ENCODE measurements at places on chromosomes 7 and 10.

DNA sequence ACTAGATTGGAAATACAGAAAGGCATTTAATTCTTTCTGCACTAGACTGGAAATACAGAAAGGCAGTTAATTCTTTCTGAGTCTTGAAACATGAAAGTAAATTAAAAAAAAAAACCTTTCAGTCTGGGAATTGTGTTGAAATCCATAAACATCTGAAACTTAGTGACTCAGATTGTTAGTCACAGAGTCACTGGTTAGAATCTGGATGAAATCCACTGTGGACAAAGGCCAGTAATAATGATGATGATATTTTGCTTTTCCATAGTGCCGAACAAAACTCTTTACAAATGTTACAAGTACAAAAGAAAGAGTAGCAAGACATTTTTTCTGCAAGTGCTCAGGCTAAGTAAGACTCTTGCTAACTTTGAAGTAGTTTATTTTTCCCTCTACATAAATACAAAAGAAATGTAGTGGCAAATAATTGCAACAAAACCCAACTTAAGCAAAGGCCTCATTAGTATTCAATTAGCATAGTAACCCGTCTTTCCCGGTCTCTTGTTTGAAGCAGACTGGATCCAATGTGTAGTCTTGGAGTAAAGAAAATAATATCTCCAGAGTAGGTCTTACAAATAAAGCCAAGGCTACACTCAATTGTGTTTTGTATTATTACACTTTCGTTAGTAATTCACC, 5.8 kb upstream of the PRTFDC1 start:
- no peak for DNase-seq

GRCh38 chr10:61653699-61654098, 9.0 kb upstream of the CABCOCO1 start:
- no peak for DNase-seq

DNA sequence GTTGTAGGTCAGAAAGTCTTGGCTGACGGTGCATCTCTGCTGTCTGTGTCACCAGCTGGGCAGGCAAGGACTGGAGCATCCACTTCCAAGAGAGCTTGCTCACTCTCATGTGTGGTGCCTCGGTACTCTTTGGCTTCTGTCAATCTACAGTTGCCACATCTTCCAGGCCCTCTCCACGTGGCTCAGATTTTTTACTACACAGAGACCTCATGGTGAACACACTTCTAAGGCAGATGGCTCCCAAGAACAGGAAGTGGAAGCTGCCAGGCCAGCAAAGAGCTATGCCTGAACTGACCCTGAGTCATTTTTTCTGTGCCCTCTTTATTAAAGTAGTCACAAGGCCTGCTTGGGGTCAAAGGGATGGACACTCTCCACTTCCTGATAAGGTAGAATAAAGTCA, 351.5 kb upstream of the AUTS2 start:
- no peak for DNase-seq

GRCh38 chr10:132564249-132564605, 26.6 kb downstream of the INPP5A start:
- no peak for DNase-seq

DNA sequence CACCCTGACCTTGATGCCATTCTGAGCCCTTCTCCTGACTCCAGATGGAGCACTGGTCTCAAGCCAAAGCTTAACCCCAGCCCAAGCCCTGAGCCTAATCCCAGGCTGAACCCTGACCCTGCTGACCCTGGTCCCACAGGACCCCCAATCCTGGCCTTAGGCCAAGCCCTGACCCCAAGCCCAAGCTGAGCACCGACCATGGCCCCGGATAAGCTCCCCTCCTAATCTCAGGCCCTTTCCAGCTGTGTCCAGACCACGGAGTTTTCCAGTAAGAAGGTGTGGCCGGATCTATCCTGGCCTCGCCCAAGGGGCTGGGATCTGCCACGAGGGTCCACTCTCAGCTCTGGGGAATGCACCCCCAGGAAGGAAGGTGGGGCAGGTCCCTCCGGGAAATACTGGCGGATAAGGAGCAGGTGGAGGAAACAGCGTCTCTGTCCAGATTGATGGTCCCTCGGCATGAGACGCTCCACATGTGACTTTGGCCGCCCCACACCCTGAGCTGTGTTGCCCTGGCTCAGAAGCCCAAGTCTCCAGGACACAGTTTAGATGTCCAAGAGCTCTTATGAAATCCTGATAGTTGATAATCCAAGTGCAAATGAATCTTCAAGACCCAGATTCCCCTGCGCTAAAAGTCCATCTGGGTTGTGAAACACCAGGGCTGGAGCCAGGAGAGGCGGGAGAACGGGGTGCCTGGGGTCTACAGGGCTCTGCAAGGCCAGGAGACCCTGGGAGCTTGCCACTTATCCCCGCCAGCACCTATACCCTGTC, 10.4 kb downstream of the ELN start:
- DNase-seq: no peak

DNA sequence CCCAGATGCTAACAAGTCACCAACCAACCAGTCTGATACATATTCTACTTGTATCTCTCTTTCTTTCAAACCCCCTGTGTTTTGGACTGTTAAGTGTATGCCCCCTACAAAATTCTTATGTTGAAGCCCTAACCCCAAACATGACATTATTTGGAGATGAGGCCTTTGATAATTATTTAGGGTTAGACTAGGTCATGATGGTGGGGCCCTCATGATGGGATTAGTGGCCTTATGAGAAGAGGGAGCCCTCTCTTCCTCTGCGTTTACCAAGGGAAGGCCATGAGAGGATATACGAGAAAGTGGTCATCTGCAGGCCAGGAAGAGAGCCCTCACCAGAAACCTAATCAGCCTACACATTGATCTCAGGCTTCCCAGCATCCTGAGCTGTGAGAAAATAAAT, 2.5 kb downstream of the RAPGEF5 start:
- no peak for DNase-seq

DNA sequence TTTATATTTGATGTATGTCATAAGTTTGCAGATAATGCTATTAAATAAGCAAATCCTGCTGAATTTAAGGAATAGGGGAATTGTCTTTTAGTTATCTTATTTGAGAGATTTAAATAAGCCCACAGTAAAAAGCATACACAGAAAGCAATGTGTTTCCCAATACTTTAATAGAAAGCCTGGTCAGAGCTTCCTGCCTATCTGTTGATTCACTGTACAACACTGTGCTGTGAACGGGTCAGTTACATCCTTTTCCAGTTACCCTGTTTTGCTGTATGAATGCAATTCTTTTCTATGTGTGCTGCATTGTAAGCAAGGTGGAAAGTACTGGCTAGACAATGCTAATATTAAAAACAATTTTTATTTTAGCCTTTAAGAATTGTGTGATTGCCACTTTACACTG, 81.2 kb downstream of the ANKRD7 start:
- no peak for DNase-seq

GRCh38 chr7:95793658-95794057, 21.3 kb downstream of the DYNC1I1 start:
- no peak for DNase-seq

DNA sequence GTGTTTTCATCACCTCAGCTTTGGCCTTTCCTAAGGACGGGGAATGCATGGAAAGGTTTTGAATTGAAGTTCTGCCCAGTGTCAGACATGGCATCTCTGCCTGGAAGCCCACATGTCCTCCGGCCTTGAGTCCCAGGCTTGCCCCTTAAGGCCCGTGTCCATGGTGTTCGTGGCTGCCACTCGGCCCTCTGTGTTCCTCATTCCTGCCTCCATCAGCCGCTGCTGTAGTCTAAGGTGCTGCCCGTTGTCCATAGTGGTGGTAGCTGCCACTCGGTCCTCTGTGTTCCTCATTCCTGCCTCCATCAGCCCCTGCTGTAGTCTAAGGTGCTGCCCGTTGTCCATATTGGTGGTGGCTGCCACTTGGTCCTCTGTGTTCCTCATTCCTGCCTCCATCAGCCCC, 180.7 kb upstream of the SHH start:
- no peak for DNase-seq

DNA sequence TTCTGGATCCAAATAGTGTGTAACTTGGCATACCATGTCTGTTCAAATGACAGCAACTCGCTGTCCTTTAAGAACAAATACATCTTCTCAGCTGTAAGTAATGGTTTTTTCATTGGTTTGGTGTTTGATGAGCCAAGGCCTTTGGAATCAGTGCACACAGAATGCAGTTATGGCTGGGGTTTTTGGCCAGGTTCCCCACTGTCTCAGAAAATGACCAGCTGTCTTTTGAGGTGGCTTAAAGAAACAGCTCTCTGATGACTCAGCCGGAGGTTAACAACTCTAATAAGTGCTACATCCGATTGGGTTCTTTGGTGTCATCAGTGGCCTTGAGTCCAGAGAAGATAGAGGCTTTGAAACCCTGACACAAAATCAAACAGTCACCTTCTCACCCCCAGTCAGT, 688.4 kb downstream of the REEP3 start:
- no peak for DNase-seq

DNA sequence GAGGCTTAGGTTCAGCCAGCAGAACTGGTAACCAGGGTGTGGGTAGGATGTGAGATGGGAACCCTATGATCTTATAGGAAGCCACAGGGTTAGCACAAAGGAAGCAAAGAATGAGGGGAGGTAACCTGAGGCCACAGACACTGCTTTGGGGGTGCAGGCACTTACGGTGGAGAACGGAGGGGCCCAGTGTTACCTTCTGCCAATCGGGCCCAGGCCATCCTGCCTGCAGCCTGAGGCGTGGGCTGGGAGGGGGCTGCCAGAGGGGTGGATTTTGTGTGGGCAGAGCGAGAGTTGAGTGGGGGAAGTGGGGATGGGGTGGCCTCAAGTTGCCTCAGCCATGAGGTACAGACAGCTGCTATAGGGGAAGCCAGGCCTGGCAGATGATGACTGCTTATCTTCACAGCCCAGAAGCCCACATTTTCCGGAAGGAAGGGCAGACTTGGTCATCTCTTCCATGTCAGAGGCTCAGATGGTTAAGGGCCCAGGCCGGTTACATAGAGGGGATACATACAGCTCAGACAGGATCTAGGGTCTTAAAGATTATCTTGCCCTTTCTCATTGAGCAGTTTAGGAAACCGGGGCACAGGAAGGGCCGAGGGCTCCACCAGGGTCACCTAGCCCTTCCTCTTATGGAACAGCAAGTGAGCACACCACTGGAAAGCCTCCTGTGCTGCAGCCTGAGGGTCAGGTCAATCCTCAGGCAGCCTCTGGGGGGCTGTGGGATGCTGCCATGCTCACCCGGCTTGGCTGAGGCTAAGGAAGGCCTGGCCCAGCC, 24.4 kb upstream of the VSIR start:
- no peak for DNase-seq

GRCh38 chr7:116325517-116325916, 115.2 kb downstream of the TES start:
- DNase-seq: no peak

GRCh38 chr7:112205343-112206237, 609 bp downstream of the DOCK4 start:
- no peak for DNase-seq

- DNase-seq: no peak
These were observed 408.3 kb upstream of the MGMT start for GRCh38 chr10:129058664-129059155.

DNA sequence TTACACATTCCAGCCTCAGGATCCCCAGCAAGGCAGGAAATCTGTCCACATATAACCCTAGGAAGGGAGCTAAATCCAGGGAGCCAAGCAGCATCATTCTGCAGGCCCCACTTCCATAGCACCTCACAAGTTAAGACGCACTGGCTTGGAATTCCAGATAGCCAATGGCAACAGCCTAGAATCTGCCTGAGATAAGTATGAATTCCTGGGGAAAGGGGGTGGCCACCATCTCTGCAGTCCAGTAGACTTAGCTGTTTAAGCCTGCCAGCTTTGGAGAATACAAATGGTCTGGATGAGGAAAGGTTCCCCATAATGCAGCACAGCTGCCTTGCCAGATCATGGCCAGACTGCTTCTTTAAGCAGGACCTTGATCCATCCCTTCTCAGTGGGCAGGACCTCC, 179.4 kb upstream of the PRSS1 start:
- no peak for DNase-seq

DNA sequence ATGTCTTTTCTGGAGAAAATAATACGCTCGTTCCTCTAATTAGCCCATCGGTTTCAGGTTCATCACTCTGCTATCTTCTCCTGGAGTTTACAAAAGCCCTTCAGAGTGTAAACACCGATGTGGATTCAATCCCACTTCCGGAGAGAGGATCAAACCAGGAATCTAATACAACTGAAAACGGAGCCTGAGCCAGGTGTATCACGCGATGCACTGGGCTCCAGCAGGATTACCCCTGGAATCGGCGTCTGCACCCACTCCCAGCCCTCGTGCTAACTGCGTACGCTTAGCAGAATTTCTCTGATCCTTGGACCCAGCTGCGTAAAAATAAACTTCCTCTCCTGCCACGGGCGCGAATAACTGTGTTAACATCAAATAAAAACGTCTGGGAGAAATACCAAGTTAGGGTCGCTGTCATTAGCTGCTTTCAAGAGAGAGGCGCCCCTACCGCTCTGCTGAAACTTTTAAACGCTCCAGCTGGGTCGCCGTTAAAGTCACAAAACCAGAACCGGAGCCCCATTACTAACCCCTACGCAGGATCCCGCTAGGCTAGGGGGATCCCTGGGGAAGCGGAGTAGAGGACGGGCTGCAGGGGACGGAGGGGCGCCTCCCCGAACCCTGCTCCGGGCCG, 502 bp downstream of the ZNF3 start:
- no peak for DNase-seq

DNA sequence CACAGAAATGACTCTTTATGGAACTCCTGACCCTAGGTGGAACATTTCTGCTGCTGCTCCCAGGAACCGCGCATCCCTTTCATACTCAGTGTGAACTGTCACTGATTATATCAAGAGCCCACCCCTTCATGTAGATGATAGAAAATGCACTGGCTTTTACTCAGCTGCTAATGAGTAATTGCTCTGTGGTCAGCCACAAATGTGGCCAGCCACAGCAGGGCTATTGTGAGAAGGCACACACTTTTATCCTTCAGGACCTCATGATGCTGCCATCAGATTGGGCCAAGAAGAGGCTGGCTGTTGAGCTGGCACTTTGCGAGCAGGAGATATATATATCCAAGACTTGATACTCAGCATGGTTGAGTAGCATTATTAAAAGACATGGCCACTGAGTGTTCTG, 124.7 kb downstream of the CFAP58 start:
- DNase-seq: no peak

GRCh38 chr7:55437375-55437774, 72.2 kb downstream of the LANCL2 start:
- DNase-seq: no peak

- no peak for DNase-seq
These were observed 118.8 kb downstream of the DIP2C start for GRCh38 chr10:570628-571163.

DNA sequence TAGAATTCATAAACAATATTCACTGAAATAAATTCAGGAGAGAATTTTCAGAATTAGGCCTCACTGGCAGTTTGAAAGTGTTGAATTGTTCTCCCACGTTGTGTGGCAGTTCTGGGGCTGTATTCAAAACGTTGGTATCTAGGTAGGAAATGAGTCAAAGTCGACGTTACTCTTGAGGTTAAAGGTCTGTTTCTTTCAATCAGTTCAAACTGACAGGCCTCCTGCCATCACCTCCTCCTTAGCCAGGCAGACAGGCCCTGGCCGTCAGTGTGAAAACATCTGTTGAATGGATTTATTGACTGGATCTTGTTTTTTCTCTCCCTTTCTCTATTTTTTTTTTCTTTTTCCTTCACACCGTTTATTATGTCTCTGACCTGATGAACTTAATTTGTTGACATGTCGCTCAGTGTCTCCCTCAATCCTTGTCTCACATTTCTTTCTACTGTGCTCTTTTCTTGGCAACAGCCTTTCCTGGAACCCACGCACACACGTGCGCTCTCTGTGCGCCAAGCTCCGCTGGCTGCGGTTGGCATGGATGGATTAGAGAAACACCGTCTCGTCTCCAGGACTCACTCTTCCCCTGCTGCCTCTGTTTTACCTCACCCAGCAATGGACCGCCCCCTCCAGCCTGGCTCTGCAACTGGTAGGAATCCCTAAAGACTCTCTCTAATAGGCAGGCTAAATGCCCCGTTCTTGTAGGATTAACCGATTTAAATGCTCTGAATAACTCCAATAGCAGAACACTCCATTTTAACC, 231.7 kb downstream of the HDAC9 start:
- no peak for DNase-seq

All from NCI-H1417 treated with DMSO at 0.1 percent for 48 hours (cell line).